Brain (organoid and tissue), 16 donors: ENCODE measurements at places on chromosomes 6 and 20.
A peak's percentile ranks its signal among the peaks of the same experiment; 100 is the strongest.

GRCh38 chr6:83517500-83517899, 5.2 kb downstream of the PRSS35 start:
- no peak for DNase-seq

- DNase-seq, result no peak
These were observed 98.5 kb downstream of the TFAP2A start for GRCh38 chr6:10316373-10316721.

- DNase-seq, result no peak
These were observed 26.1 kb downstream of the CGA start for GRCh38 chr6:87068795-87069194.

DNA sequence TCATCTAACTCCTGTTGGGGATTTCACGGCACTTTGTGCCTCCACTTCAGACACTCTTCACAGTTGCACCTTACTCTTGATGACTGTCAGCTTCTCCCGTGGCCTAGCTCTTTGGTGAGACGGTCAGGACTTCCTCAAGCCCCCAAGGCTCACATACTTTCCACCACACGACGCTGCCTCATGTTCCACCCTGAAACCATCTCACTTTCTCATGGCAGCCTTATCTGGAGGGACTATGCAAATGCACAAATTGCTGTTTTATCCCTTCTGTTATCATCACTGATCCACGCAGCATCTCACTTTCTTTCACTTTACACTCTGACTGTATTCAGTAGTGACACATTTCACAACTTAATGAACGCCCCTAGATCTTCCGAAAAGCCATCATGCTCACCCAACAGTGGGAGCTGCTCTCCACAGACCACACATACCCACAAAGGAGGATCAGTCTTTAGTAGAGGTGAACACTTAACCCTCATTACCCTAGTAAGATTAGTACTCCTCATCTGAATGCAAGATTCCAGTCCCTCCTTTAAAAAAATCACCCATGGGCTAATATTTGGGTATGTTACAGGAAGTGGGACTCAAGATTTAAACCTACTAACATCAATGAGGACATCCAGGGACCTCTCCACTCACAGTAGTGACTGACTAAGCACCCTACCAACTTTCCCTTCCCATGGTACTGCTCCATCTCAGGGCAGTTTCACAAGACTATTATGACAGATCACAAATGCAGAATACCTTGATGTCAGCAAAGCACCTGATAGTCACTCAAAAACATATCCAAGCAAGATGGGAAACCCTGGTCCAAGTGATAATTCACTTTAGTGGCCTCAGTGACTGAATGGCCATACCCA, 35.4 kb downstream of the FYN start:
- DNase-seq, result no peak

- peak; percentile 74 for DNase-seq
These were observed 6.3 kb upstream of the TBC1D22B start for GRCh38 chr6:37251211-37251780.

- no peak for DNase-seq
These were observed 429.1 kb downstream of the ADGRB3 start for GRCh38 chr6:69064226-69064625.

- peak; percentile 13 for DNase-seq
These were observed 24.8 kb downstream of the ZNF311 start for GRCh38 chr6:28980137-28980851.

- no peak for DNase-seq
These were observed 9.1 kb downstream of the HLA-DRB1 start for GRCh38 chr6:32580593-32580992.

DNA sequence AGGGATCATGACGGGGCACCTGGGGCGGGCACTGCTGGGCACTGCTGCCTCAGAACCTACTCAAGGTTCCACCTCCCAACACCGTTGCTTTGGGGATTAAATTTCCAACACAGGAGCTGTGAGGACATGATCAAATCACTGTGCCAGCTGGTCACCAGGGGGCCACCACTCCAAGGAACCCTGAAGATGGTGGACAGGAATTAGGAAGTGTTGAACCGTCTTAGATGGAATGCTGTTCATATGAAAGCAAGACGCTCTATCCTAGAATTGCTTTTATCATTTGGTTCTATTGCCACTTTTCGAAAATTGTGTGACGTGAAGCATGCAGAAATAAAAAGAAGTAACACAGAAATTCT, 140.3 kb downstream of the DLL1 start:
- DNase-seq, result no peak

GRCh38 chr6:46175446-46175845, 4.7 kb upstream of the ENPP5 start:
- no peak for DNase-seq

GRCh38 chr6:30730601-30731435, 10.7 kb downstream of the TUBB start:
- DNase-seq, result peak; percentile 79

DNA sequence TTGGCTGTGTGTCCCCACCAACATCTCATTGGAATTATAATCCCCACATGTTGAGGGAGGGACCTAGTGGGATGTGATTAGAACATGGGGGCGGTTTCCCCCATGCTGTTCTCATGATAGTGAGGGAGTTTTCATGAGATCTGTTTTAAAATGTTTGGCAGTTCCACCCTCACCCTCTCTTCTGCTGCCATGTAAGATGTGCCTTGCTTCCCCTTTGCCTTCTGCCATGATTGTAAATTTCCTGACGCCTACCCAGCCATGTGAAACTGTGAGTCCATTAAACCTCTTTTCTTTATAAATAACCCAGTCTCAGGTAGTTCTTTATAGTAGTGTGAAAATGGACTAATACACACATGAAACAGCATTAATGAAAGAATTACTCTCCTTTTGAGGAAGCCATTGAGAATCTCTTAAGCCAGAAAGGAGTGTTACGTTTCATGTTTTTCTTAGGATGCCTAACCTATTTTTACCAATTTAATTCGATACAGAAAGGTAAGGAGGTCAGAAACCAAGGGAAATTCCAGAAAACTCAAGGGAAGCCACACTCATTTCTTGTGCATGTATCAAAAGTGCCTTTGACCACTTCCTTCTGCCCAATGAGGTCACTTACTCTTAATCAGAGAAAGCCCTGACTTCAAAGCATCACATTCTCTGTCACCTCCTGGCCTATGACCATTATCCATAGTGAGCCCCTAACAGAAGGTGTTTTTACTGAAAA, 24.7 kb upstream of the HINT3 start:
- DNase-seq, result no peak

GRCh38 chr20:10179574-10180298, 38.9 kb upstream of the SNAP25 start:
- DNase-seq, result no peak

DNA sequence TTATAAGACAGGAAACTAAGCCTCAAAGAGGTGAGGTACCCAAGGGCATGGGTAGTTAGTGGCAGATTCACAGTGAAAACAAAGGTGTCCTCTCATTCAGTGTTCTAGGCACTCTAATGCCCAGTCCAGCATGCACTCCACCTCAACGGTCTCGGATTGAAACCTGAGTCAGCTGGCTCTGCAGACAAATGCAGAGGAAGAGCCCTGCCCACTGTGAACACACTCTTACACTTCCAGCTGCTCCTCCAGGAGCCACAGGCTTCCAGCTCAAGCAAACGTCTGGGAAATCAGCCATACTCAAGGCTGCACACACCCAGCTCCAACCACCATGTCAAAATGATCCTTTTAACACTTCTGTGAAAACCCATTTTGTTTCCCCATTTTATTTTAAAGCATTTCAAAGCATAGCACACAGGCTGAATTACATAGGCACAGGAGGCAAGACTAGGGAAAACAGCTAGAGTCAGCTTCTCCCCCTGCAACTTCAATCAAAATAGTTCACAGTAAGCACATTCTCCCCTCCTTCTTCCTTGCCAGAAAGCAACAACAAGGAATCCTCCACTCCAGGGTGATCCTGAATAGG, 3.0 kb upstream of the IL17A start:
- DNase-seq, result no peak

DNA sequence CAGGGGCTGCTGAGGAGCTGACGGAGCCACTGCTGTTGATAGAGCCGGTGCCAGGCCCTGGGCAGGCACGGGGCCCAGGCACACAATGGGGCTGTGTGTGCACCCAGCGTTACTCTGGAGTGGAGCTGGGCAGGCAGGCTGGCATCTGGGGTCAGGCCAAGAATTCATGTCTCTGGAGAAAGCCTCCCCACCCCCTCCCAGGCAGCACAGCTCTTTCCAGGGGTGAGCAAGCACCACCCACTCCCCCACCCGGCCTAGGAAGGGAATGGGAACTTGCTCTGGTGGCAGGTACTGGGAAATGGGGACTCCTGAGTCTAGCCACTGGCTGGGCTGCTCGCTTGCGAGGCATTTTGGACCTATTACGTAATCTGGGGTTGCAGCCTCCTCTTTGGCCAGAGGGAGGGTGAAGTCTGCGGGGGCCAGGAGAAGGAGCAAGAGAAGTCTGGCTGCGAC, 22.7 kb downstream of the TFEB start:
- DNase-seq, result peak; percentile 74

DNA sequence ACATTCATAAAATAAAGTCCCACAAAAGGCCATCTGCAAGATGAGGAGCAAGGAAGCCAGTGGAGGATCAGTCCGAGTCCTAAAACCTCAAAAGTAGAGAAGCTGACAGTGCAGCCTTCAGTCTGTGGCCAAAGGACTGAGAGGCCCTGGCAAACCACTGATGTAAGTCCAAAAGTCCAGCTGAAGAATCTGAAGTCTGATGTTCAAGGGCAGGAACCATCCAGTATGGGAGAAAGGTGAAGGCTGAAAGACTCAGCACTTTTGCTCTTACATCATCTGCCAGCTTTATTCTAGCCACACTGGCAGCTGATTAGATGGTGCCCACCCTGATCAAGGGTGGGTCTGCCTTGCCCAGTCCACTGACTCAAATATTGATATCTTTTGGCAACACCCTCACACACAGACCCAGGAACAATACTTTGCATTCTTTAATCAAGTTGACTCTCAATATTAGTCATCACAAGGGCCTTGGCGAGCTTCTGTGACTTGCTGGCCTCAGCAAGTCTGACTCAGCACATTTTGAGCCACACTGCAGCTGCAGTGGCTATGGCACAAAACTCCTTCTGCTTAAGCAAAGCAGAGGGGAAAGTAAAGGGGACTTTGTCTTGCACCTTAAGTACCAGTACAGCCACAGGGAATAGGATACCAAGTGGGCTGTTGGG, 1370.3 kb upstream of the CITED2 start:
- no peak for DNase-seq

- DNase-seq, result no peak
These were observed 4.1 kb upstream of the LY86 start for GRCh38 chr6:6584310-6585002.

- no peak for DNase-seq
These were observed 38.6 kb upstream of the SENP6 start for GRCh38 chr6:75563032-75563431.

DNA sequence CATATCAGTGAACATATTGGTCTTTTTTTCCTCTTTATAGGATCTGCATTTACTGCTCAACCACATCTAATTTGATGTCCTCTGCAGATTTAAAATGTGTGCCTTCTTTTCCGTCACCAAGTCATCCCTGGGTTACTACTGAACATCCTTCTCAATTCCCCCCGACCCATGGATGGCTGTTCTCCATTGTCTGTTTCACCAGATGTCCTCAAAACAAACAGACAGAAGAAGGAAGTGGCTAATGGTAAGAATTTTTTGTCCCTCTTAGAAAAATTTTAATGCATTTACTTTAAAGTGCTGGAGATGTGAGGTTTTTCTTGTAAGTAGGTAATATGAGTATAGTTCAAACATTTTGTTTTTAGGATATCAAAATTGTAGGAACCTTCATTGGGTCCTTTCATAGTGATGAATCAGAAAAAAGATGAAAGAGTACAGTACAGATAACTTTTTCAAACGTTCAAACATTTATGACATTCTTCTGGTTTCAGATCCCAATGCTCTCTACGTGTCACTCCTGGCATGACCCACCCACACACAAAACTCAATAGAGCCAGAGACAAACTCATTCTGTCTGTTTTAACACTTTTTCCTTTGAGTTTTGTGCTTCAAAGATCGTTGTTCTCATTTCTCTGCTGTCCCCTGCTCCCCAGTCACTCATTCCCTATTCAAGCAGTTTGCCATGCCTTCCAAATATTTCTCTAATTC, 276.4 kb downstream of the PRL start:
- no peak for DNase-seq

DNA sequence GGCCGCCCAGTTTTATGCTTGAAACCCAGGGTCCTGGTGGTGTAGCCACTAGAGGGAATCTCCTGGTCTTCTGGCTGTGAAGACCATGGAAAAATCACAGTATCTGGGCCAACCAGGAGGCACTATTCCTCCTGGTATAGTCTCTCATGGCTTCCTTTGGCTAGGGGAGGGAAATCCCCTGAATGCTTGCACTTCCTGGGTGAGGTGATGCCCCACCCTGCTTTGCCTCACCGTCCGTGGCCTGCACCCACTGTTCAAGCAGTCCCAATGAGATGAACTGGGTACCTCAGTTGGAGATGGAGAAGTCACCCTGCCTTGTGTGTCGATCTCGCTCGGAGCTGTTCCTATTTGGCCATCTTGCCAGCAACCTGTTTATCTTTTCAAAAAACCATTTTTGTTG, 10.1 kb upstream of the ZNF337 start:
- DNase-seq, result no peak

- DNase-seq, result no peak
These were observed 47.6 kb downstream of the TNFAIP3 start for GRCh38 chr6:137914530-137915193.

- DNase-seq, result no peak
These were observed 4.9 kb downstream of the SASH1 start for GRCh38 chr6:148347441-148348054.

DNA sequence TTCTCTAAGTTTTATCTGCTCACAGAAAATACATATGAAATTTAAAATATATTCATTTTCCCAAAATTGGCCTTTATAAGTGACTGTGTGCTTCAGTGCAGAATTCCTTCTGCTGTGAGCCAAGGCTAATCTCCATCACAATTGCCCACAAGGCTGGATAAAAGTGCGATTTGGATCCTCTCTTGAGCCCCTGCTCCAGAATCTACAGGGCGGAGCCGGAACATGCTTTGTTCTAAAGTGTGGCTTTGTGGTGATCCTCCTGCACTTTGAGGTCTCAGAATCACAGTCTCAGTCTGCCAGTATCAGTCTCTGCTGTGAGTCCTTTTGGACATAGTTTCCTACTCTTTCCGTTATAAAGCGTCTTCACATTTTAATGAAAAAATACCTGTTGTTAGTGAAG, 28.9 kb downstream of the SMOC2 start:
- DNase-seq, result no peak

GRCh38 chr6:135493218-135493961, 4.2 kb downstream of the AHI1 start:
- no peak for DNase-seq

GRCh38 chr20:62845416-62846160, 16.0 kb downstream of the TCFL5 start:
- peak; percentile 57 for DNase-seq

DNA sequence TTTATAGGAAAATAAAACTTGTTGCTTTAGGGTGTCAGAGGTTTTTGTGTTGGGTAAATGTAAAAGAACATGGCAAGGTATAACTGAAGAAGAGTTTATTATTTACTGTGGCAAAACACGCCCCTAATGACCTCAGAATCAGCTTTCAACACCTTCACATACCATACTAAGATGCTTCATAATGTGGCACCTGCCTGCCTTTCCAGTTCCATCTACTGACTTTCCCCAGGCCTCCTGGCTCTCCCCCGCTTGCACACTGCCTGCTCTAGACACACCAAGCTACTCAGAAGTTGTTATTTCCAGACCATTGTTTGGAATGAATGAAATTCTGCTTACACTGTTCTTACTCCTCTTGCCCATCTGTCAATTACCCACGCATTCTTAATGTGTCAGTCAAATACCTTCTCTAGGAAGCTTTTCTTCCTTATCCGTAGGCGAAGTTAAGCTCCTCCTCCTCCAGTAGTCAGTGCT, 1.8 kb downstream of the TIAM2 start:
- DNase-seq, result no peak

- DNase-seq, result no peak
These were observed 26.2 kb downstream of the NTSR1 start for GRCh38 chr20:62734881-62735280.
